ENCODE measurements at places on chromosomes 11 and 22. TPM values are rescaled to one million over a fixed set of nuclear protein-coding genes. Genes with fewer than 3 reads are reported as not detected.

The HIRA gene
- total RNA-seq: 26.7 TPM

The MPPED2 gene
- total RNA-seq: 0.20 TPM

The GPHA2 gene
- not detected for total RNA-seq

The HEPN1 gene
- total RNA-seq: not detected

The LSP1 gene
- total RNA-seq: 0.66 TPM

The PGM2L1 gene
- total RNA-seq: 10.6 TPM

The TESMIN gene
- total RNA-seq: 0.10 TPM

The CELSR1 gene
- 2.0 TPM for total RNA-seq

The MS4A15 gene
- total RNA-seq: not detected

The GRM5 gene
- 0.10 TPM for total RNA-seq

The SCT gene
- total RNA-seq: not detected

The SNX32 gene
- total RNA-seq: 4.0 TPM

The CARNS1 gene
- total RNA-seq: 0.59 TPM

The MTFP1 gene
- 10.4 TPM for total RNA-seq

The IL10RA gene
- total RNA-seq: not detected

The KCNJ5 gene
- 0.03 TPM for total RNA-seq

The SHANK2 gene
- 1.8 TPM for total RNA-seq

The E2F8 gene
- 0.13 TPM for total RNA-seq

The CACNA1I gene
- total RNA-seq: not detected

The ESAM gene
- 2.9 TPM for total RNA-seq

The PACSIN2 gene
- total RNA-seq: 60.1 TPM

The PAMR1 gene
- total RNA-seq: 74.1 TPM

The SEC14L6 gene
- 0.40 TPM for total RNA-seq

The RAB30 gene
- 40.5 TPM for total RNA-seq

The CPT1A gene
- total RNA-seq: 65.2 TPM

The GAS2 gene
- 1.2 TPM for total RNA-seq

The TH gene
- not detected for total RNA-seq

The LDHAL6A gene
- total RNA-seq: not detected

The CHRM1 gene
- not detected for total RNA-seq

The OR8D2 gene
- total RNA-seq: not detected

The SLC22A9 gene
- total RNA-seq: not detected

The RFPL1 gene
- total RNA-seq: not detected

The NDUFS8 gene
- 81.6 TPM for total RNA-seq

The PATZ1 gene
- 15.7 TPM for total RNA-seq

The RPL3 gene
- 2,172 TPM for total RNA-seq

The NCR3LG1 gene
- 8.4 TPM for total RNA-seq

The LAMTOR1 gene
- total RNA-seq: 68.1 TPM

The TRIM51 gene
- not detected for total RNA-seq

The WNT11 gene
- not detected for total RNA-seq

The APOA4 gene
- not detected for total RNA-seq

The UPK3A gene
- not detected for total RNA-seq

The CBX6 gene
- 65.1 TPM for total RNA-seq

The CASP5 gene
- not detected for total RNA-seq

The NCAM1 gene
- 1.6 TPM for total RNA-seq

The OAF gene
- 26.0 TPM for total RNA-seq

The MS4A7 gene
- not detected for total RNA-seq

The SLC7A4 gene
- 0.30 TPM for total RNA-seq

The SLN gene
- total RNA-seq: 1.1 TPM

The SAA2 gene
- total RNA-seq: 40.6 TPM

The GCAT gene
- 20.2 TPM for total RNA-seq

The MAPK8IP1 gene
- 5.8 TPM for total RNA-seq

The RAB1B gene
- 118 TPM for total RNA-seq

The RTN4RL2 gene
- 0.13 TPM for total RNA-seq

Data from smooth muscle cell of the pulmonary artery (primary cell).